ENCODE measurements at places on chromosomes 6 and 20.

- no peak for DNase-seq
Observed at GRCh38 chr6:163603395-163603794, 188.9 kb downstream of the QKI start.

DNA sequence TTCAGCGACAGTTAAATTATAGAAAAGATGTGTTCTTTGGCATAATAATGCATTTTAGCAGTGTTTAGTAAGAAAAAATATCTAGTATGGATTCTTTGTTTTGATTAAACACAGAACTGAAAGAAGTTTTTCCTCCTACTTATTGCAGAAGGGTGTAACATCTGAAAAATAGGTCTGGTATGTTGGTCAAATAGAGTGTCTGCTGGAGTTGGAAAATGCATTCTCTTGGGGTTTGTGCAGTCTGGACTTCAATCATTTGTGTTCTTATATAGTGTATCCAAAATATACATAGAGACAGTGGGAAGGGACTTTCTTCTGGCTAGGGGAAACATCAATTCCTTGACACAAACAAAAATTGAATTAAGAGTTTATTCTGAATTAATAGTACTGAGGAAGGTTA is 132.4 kb upstream of the MAN1A1 start:
- no peak for DNase-seq

- no peak for DNase-seq
Observed at GRCh38 chr6:16420715-16421461, 182.5 kb downstream of the GMPR start.

GRCh38 chr6:159913375-159913774 is 22.6 kb downstream of the MAS1 start:
- DNase-seq, result no peak

DNA sequence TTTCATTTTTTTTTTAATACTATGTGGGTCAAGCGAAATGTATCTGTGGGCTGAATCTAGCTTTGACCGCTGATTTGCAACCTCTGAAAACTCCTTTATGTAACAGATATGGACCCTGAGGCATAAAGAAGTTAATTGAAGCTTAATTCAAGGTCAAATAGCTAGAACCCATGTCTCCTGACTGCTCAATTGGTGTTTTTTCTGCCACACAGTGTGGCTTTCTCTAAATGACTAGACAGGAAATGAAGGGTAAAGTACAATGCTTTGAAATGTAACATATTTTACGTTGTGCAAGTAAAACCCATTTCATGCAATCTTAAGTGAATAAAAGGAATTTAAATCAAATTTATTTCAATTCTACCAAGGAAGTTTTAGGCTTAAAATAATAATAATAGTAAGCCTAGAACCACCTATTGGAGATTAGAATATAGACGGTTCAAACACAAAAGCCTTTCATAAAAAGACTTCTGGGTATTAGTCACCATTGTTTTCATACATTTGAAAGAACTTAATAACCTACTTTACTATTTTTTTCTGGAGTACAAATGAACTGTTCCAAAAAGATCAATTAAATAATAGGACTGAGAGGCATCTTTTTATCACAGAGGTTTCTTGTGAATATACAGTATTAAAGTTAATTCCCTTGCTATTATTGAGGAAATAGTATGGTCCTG is 279.8 kb downstream of the EPHA7 start:
- no peak for DNase-seq

DNA sequence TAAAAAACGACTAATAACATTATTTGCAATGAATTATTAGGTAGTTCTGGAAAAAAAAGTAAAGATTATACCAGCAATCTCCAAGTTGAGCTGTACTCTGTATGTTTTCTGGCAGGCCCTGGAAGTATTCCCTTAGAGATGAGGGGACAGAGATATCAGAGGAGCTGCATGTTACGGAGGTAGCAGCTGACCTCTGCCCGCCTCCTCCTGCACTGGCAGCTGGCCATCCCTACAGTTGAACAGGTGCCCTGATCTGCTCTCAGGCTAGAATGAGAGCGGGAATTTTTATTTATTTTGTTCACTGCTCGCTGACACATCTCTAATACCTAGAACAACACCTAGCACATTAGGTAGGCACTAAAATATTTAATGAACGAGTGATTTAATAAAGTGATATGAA is 23.1 kb downstream of the FBXL4 start:
- no peak for DNase-seq

GRCh38 chr6:31143148-31143547 is 4.3 kb upstream of the PSORS1C2 start:
- no peak for DNase-seq

DNA sequence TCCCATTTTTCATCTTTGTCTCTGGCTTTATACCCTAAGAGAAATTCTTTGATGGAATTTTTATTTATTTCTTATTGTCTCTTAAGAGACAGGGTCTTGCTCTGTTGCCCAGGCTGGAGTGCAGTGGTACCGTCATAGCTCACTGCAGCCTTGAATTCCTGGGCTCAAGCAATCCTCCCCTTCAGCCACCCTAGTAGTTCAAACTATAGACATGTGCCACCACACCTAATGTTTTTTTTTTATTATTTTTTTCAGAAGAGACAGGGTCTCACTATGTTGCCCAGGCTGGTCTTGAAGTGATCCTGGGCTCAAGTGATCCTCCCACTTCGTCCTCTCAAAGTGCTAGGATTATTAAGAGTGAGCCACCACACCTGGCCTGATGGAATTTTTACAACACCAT is 40.5 kb downstream of the FKBP5 start:
- no peak for DNase-seq

GRCh38 chr6:14681699-14682487 is 564.0 kb upstream of the JARID2 start:
- no peak for DNase-seq

Data from stimulated activated CD4-positive, alpha-beta T cell treated with anti-CD3 and anti-CD28 coated beads, Interleukin-15, amount 100 ng/mL, for 1 hour (primary cell).